Foreskin keratinocyte (primary cell): ENCODE measurements at places on chromosomes 4 and X. TPM values are rescaled to one million over a fixed set of nuclear protein-coding genes. Genes with fewer than 3 reads are reported as not detected.
A peak's percentile ranks its signal among the peaks of the same experiment; 100 is the strongest.

GRCh38 chr4:74217365-74217764 is 59.4 kb downstream of the MTHFD2L start:
- DNase-seq = peak; percentile 28

Gene SSX4
- total RNA-seq = not detected in 2 replicates

DNA sequence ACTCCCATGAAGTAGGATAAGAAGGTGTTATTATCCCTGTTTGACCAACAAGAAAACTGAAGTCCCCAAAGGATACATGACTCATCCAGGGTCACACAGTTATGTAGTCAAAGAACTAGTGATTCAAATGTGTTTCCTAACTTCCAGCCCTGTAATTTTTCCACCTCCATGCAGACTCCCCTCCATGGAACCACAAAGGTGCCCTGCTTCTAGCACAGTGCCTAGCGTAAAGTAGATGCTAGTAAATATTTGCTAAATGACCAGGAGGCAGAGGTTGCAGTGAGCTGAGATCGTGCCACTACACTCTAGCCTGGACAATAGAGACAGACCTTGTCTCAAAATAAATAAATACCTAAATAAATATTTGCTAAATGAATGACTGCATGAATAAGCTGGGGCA is 55.8 kb downstream of the FRMPD3 start:
- DNase-seq = no peak

DNA sequence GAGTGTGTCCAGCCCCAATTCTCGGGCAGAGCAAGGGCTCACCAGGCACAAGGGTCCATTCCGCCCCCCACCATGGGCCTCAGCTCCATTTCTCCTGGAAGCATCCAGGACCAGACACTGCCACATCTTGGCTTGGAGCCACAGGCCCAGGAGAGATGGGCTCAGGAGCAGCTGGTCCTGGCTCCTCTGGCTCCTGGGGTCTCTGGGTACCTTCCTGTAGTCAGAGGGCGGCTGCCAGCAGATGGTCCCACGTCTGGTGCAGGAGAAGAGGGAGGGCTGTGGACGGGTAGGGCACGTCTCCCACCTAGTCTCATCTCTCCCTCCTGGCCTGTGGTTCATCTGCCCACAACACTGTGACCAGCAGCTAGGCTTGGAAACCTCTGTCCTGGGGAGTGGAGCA is 8.0 kb downstream of the ATP2B3 start:
- no peak for DNase-seq

- DNase-seq = no peak
Observed at GRCh38 chr4:27474691-27475090, 614.0 kb downstream of the STIM2 start.

- DNase-seq = no peak
Observed at GRCh38 chrX:33205321-33205720, 6.0 kb downstream of the DMD start.
